Tongue (tissue), 3 donors: ENCODE measurements at places on chromosomes 5 and 9. TPM values are rescaled to one million over a fixed set of nuclear protein-coding genes. Genes with fewer than 3 reads are reported as not detected.

- DNase-seq: no peak
Measured at GRCh38 chr9:82895822-82896110, 167.2 kb downstream of the RASEF start.

- DNase-seq: no peak
Measured at GRCh38 chr5:79959407-79959806, 31.7 kb downstream of the MTX3 start.

Gene SPATA31C1
- 0.21 TPM for total RNA-seq

Gene CDKN2A
- total RNA-seq: not detected

DNA sequence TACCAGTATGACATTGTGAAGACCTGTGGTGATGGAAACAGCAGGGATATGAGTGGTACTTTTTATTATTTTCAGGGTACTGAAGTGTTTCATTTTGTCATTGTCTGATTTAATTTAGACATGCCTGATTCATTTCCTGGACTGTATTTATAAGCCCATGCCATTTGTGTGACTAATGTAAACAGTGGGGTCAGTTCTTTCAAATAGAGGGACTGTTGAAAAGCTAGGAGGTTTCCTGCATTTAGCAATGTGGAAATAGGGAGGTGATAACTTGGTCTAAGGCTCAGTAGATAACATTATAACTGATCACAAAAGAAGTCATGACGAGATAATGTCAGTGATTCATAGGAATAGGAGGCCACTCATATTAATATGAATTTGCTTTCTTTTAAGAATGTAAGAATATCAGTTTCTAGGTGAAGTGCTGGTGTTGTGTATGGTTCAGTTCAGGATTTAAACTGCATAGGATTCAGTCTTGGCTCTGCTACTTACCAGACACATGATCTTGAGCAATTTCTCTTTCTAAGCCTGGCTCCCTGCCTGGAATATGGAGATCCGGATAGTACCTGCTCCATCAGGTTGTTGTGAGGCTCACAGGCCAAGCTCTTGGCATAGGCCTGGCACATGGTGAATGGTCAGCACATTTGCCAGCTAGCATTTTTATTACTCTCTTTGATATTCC is 7.5 kb downstream of the RASGRF2 start:
- DNase-seq: peak; percentile 26

Gene ARHGEF39
- 1.0 TPM for total RNA-seq

- no peak for DNase-seq
Measured at GRCh38 chr5:139278540-139279274, 14.8 kb upstream of the MATR3 start.

- DNase-seq: no peak
Measured at GRCh38 chr5:82748688-82749460, 328.3 kb downstream of the TMEM167A start.
